Lung (tissue), 17 donors: ENCODE measurements at places on chromosomes 4 and X. TPM values are rescaled to one million over a fixed set of nuclear protein-coding genes. Genes with fewer than 3 reads are reported as not detected.

DNA sequence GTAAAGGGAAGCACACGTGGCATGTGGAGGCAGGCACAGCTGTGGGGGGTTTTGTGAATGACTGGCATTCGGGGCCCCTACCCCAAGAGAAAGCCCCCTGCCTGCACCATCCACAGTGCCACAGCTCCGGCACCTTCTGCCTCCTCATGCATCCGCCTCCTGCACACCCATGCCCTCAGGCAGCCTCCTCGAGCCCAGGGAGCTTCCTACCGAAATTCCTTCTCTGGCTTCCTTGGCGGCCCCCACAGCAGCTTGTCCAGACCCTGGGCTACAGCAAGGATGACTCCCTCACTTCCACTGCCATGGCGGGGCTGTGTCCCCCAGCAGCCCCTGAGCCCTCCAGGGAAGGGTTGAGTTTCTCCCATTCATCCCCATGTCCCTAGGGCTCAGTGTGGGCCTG, 99.9 kb downstream of the WFS1 start:
- no peak for DNase-seq

GRCh38 chr4:48178931-48179330, 44.9 kb upstream of the TXK start:
- no peak for DNase-seq

DNA sequence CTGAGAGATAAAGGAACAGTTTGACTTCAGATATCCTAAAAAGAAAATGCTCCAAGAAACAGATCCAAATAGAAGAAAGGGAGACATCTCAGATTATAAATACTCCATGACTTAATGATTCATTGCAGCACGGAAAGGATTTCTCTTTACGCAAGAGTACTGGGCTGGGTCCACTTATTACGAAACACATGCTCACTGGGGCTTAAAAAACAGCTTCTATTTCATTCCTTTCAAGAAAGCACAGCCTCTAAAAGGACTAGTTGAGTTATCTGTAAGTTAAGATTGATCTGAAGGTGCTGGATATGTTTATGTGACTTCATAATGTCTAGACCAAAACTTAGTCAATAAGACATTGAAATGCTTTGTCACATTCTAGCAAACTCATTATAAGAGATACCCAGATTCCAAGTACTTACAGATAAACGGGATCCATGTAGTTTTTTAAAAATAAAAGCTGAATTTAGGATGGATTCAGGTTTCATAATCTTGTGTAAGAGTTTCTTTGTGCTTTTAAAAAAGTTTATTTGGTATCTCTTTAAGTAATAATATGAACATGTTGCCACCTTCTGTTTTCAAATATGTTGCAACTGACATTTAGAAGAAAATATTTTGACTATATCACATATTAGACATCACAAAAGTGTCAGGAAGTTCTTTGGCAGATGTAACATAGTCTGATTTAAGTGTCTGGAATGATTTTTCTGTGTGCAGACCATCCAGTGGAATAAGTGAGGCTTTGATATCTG, 109.5 kb upstream of the MYOZ2 start:
- DNase-seq: peak; percentile 89

DNA sequence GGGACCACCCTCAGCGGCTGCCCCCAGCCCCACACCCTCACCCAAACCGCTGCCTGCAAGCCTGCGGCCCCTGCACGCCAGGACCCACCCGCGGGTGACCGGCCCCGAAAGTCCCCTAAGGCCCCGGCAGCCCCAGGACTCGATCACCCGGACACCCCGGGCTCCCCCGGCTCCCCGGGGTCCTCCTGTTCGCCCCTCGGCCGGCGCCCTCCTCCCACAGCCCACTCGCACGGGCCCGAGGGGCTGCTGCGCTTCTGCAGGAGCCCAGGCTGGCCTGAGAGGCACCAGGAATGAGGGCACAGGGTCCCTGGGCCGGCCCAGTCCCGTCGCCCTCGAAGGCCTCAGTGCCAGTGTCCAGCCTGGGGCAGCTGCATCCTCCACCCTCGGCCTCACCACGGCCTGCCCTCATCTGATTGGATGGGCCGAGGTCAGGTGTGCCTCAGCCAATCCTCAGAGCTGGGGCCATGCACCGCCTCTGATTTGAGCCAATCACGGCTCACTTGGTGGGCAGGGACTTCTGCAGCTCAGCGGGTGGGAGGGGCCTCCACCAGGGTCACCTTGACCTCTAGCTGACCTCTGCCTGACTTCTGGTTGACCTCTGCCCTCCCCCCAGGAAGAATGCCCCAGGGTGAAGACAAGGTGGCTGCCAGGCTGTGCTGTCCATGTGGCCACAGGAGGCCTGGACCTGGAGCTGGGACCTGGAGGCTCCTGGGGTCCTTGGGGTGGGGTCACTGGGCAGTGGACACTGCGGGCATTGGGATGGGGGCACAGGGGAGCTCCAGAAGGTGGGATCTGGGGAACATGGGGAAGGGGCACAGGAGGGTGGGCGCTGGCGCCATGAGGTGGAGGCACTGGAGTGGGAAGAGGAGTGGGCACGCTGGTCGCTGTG, 97.6 kb upstream of the NKX1-1 start:
- peak; percentile 4 for DNase-seq

The WAS gene
- 8.1 TPM for total RNA-seq

The PTPN13 gene
- 95.0 TPM for total RNA-seq
